Fibroblast of skin of left biceps (primary cell): ENCODE measurements at places on chromosomes 7 and 10.

- no peak for DNase-seq
Observed at GRCh38 chr10:86364491-86365345, 1.9 kb downstream of the GRID1 start.

DNA sequence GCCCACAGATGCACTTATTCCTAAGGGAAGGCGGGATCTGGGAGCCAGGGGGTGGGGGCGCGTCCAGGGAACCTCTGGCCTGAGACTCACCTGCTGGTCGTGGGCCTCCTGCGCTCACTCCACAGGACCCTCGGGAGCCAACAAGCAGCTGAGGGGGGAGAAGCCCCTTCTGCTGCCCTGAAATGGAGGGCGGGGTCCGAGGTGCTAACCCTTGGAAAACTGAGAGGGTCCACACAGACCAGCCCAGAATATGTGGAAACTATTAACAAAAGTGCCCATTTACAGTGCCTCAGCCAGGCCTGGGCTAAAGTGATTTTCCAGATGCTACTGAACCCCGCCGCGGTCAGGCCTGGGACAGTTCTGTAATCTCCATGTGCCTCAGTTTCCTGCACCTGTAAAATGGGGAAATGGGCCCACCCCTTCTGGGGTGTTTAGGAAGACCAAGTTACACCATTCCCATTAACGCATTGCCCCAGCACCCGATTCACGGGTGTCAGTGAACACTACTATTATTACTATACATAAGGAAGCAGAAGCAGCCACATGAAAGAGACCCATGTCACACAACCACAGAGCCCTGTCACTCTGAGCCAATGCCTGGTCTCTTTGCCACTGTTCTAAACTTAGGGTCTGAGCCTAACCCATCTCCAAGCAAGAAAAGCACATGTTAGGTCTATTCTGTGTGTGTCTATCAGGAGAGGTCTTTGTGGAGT lies 630 bp upstream of the VSTM4 start:
- DNase-seq: no peak

DNA sequence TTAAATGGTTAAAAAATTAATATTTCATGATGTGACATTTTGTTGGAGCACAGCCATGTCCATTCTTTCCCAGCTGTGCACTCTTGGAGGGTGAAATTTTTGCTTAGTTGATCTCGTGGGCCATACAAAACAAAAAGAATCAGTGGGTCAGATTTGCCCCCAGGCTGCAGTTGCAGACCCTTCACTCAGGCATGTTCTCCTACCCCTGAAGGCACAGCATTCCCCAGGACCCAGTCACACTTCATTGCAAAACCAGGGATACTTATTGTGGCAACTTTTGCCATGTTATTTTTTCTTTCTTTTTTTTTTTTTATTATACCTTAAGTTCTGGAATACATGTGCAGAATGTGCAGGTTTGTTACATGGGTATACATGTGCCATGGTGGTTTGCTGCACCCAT lies 6.0 kb downstream of the TAS2R40 start:
- no peak for DNase-seq

DNA sequence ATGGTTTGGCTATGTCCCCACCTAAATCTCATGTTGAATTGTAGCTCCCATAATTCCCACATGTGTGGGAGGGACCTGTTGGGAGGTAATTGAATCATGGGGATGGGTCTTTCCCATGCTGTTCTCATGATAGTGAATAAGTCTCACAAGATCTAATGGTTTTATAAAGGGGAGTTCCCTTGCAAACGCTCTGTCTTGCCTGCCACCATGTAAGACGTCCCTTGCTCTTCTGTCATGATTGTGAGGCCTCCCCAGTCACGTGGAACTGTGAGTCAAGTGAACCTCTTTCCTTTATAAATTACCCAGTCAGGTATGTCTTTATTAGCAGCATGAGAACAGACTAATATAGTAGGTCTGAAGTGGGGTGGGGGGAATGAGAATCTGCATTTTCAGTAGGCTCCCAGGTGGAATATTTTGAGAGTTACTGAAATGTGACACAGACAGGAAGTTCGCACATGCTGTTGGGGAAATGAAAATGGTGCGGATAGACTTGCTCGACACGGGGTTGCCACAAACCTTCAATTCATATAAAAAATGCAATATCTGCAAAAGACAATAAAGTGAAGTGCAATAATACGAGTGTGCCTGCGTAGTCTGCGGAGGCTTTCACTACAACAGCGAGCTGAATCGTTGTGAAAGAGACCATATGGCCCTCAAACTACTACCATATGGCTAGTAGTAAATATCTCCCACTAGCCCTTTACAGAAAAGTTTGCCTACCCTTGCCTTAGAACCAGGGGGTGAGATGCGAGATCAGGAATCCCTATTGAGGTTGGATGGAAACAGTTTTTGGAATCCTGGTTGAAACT lies 166.1 kb downstream of the GRK5 start:
- DNase-seq: no peak

DNA sequence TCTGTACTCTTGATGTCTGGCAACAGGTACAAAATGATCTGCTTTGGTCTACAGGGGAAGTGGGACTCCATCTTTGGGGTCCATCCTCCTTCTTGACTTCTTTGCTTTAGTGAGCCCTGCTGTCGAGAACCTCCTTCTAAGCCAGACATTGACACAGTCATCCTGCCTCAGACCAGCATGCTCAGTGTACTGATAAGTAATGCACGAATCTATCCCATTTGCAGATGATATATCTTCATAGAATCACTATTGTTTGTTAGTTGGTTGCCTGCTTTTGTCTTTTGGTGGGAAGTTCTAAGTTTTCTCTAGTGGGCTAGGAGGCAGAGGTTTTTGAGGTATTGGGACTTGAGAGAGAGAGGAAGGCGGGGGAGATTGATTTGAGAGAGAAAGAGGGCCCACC lies 8.9 kb downstream of the H2BK1 start:
- no peak for DNase-seq

- no peak for DNase-seq
Observed at GRCh38 chr7:1654111-1654510, 16.0 kb upstream of the ELFN1 start.

DNA sequence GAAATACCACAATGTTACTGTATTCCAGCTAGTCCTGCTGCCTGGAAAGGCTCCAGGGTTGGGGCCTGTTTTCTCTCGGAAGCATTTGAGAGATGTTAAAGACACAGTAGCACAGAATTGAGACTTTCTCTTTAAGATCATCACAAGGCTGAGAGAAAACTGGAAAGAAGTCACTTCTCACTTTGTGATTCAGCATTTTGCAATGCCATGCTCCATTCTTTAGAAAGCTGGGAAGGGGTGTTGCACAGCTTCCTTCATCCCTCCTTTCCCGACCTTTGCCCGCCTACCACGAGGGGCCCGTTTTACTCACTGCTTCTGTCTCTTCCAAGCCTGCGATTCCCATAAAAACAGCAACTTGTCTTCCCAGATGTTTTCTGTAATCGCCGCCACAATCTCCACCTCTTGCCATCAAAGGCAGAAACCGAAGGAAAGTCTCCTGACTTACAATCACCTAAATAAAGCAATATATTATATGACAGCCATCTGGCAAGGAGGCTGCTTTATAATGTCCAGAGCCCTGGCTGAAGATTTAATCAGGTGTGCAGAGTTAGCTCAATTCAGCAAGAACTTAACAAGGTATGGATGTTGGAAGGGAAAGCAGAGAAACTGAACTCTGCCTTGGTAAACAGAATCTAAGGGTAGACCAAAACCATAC lies 18.9 kb downstream of the NOD1 start:
- DNase-seq: peak; percentile 97

DNA sequence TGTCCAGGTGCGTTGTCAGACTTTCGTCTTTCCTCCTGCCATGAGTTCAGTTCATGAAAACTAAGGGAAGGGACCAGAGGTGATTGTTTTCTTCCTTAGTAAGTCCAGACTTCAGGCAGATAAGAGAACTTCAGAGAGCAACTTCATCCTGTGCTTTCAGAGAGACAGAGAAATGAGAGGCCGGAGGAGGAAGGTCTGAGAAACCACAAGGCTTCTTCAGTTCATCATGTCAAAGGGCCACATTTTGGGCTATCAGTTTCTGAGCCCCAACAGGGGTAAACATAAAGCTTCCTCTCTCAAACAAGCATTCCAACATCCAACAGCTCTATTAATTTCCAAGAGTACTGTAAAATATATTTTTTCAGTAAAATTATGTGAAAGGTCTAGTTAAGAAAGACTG lies 668.4 kb upstream of the NRP1 start:
- DNase-seq: no peak

- no peak for DNase-seq
Observed at GRCh38 chr7:97601931-97602457, 129.9 kb upstream of the TAC1 start.

- DNase-seq: peak; percentile 47
Observed at GRCh38 chr7:94698275-94698674, 42.3 kb upstream of the SGCE start.

DNA sequence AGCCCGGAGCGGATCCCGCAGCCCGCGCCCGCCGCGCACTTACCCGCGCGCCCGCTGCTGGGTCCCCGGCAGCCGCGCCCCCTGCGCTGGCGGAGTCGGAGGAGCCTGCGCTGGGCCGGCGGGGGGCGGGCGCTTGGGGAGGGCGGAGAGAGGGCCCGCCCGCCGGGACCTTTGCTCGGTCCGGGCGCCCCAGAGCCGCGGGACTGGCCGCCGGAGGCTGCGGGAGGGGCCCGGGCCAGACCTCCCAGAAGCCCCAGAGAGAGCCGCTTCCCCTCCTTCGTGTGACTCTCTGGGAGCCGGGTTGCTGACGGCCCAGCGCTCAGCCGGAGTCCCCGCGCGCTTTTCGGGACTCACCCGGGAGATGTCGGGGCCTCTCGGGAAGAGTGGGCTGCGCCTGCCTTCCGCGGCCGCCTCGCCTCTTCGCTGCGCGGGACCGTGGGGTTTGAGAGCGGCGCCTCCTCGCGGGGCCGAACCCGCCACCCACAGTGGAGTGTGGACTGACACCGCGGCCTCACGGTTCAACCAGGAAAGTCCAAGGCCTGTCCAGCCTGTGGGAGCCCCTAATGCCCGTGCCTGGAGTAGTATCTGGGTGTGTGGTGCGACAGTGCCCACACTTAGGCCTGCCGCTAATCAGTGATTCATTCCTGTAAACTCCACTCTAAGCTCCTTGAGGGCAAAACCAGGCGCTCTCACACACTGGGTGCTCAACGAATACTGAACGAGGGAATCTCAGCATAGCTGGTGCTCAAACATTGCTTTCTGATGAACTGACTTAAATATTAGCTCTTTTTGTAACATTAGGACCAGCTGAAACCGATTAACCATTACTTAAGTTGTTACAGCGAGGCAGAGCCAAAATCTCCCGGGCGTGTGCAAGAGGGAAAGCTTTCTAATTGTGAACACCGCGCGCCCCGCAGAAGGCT lies at the start of gene GSDME:
Gene GSDME (minus strand): TSS at position 112 of the 923 bp plus-strand sequence. CDS start 7,690 bp downstream, outside the sequence.
- no peak for DNase-seq

DNA sequence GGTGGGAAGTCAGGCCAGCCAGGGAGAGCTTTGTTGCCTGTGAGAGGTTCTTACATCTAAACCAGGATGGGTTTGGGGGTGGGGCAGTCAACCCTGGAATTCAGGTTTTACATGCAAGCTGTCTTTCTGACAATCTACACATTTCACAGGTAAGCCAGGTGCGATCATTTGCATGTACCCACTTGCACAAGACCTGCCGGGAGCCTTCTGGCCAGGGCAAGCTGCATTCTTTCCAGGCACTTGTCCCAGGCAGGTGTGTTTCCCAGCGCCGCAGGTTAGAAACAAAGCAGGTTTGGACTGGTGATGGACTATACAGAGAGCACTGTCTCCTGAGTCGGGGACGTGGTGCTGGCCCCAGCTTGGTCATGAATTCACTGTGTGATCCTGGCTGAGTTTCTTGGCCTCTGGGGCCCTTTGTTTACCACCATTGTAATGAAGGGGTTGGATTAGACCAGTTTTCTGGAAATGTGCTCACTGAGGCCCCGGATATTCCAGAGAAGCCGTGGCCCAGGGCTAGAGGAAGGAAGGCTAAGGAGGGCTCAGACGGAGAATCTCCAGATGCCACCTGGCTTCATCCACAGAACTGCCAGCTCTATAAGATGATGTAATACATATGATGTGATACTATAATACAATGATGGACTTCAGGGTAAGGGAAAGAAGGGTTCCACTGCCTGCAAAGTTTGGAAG lies 205.2 kb upstream of the SVIL start:
- DNase-seq: no peak

- DNase-seq: peak; percentile 46
Observed at GRCh38 chr7:129188372-129188891, at the start of gene SMO. Gene SMO (plus strand): TSS chr7:129188633. CDS start chr7:129189152, 519 bp downstream.

DNA sequence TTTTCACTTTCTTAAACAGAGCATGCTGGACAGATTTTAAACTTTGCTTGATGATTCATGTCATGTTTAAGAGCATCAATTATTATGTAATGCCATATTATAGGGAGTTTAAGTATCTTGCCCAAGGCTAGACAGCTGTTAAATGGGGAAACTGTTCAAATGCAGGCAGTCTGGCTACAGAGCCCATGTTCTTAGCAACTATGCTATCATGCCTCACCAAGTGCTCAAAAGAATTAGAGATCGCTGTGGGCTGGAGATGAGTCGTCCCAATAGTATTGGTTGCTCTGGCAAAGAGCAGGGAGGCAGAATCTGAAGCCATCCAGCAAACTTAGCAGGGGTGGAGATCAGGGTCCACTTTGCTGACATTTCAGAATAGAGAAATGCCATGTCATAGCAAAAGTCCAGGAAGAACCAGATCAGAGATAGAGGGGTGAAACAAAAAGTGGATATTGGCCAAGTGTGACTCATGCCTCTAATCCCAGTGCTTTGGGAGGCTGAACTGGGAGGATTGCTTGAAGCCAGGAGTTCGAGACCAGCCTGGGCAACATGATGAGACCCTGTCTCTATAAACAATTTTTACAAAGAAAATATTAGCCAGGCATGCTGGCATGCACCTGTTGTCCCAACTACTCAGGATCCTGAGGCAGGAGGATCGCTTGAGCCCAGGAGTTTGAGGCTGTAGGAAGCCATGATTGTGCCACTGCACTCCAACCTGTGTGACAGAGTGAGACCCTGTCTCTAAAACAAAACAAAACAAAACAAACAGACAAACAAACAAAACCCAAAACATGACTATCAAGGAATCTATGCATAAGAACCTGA lies 57.8 kb downstream of the BAMBI start:
- DNase-seq: peak; percentile 87

DNA sequence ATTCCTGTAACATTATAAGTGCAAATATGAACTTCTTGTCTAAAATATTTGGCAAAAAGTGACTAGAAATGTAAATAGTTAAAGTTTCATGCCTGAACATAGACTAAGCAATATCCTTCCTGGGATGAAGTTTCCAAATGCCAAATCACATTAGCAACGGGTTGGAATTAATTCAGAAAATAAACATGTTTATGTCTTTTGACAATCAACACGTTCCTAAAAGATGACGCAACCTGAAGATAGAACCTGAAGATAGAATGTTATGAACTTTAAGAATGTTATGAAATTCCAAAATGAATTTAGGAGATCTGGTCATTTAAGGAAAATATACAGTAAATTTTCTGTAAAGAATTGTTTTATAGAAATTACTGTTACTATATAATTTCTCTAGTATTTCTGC lies 9.2 kb downstream of the LAMB4 start:
- DNase-seq: no peak

- DNase-seq: no peak
Observed at GRCh38 chr10:33265621-33266020, 68.8 kb downstream of the NRP1 start.

DNA sequence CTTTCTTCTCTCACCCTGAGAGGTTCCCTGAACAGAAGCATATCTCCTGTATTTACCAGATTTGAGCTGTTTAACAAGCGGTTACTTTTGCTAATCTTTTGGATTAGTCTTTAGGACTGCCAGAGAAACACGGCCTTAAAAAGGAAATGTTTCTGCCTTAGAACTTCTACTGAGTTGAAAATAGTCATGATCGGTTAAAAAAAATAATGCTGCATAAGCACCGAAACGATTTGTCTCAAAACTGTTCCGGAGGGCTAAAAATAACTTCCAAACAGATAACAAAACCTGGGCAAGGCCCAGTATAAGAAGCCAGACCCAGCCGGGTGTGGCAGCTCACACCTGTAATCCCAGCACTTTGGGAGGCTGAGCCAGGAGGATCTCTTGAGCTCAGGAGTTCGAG lies 43.3 kb upstream of the CYTH3 start:
- DNase-seq: no peak
